ENCODE measurements at places on chromosomes 3 and 15.

- no peak for DNase-seq
Observed at GRCh38 chr15:93619597-93619996, 530.6 kb upstream of the RGMA start.

GRCh38 chr3:194332858-194333211, 18.3 kb downstream of the CPN2 start:
- no peak for DNase-seq

GRCh38 chr3:101219842-101220560, 100.4 kb downstream of the IMPG2 start:
- no peak for DNase-seq

- DNase-seq = no peak
Observed at GRCh38 chr3:4507024-4507596, 14.0 kb downstream of the ITPR1 start.

Data from HT1080 (cell line).